Upper lobe of right lung (tissue), 1 donor: ENCODE measurements at places on chromosomes 16 and 17. TPM values are rescaled to one million over a fixed set of nuclear protein-coding genes. Genes with fewer than 3 reads are reported as not detected.

DNA sequence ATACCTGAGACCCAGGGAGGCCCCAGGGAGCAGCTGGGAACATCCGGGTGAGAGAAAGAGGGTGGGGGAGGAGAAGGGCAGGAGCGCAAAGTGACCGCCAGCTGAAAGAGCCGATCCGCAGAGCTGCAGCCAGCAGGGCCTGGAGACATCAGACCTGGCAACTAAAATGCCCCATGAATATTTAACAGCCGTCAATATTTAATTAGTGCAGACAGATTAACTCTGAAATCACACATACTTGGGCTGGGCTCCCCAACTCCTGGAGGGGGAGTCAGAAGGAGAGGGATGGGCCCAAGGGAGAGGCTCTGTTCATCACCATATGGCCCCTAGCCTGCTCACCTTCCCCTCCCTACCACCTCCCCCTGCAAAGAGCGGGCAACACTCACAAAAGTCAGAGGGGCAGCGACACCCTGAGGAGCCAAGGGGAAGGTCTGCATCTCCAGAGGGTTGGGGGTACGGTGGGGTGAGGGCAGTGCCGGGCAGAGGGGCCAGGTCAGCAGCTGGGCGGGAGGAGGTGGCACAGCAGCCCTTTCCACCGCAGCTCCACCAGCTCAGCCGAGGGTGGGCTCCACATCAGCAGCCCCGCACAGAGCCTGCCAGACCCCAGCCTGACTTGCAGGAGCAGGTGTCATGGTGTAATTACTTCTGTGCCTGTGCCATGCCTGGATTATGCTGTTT is 61.9 kb upstream of the CCL1 start:
- no peak overlapping the region for H3K4me3 ChIP-seq
- peaks cover 17% of the 10 kb centered on the region for H3K27me3 ChIP-seq
- no peak overlapping the region for H3K27ac ChIP-seq
- H3K4me1 ChIP-seq = no peaks in the 10 kb centered on the region
- no peaks in the 10 kb centered on the region for H3K36me3 ChIP-seq
- no peak for DNase-seq

- H3K4me3 ChIP-seq = no peak overlapping the region
- H3K36me3 ChIP-seq = peaks cover 50% of the 10 kb centered on the region
- peak overlapping the region; percentile 6 for H3K27ac ChIP-seq
- H3K4me1 ChIP-seq = peaks cover 6% of the 10 kb centered on the region
These were observed 9.1 kb downstream of the CEP20 start for GRCh38 chr16:15879255-15879811.

- H3K27me3 ChIP-seq = peaks cover 7% of the 10 kb centered on the region
- peak; percentile 78 for DNase-seq
- peak overlapping the region; percentile 55 for H3K4me3 ChIP-seq
- no peaks in the 10 kb centered on the region for H3K36me3 ChIP-seq
- peaks cover 30% of the 10 kb centered on the region for H3K4me1 ChIP-seq
- peak overlapping the region; percentile 17 for H3K27ac ChIP-seq
These were observed 445 bp upstream of the DBNDD1 start for GRCh38 chr16:90019543-90020259.

PYCARD gene
- 49.5 TPM for total RNA-seq

ACBD4 gene
- total RNA-seq = 16.3 TPM

- H3K4me1 ChIP-seq = no peaks in the 10 kb centered on the region
- H3K4me3 ChIP-seq = no peak overlapping the region
- H3K36me3 ChIP-seq = no peaks in the 10 kb centered on the region
- no peak overlapping the region for H3K27ac ChIP-seq
- no peak for DNase-seq
- H3K27me3 ChIP-seq = no peaks in the 10 kb centered on the region
These were observed 115.4 kb downstream of the SALL1 start for GRCh38 chr16:51035711-51036110.

SDK2 gene
- total RNA-seq = 2.3 TPM

GRCh38 chr16:56935201-56935600 is 3.3 kb downstream of the HERPUD1 start:
- H3K27ac ChIP-seq = peak overlapping the region; percentile 99
- DNase-seq = no peak
- no peaks in the 10 kb centered on the region for H3K27me3 ChIP-seq
- peak overlapping the region; percentile 84 for H3K4me3 ChIP-seq
- peaks cover 71% of the 10 kb centered on the region for H3K4me1 ChIP-seq

- no peaks in the 10 kb centered on the region for H3K27me3 ChIP-seq
- H3K27ac ChIP-seq = no peak overlapping the region
- peaks cover 5% of the 10 kb centered on the region for H3K4me1 ChIP-seq
- peak overlapping the region; percentile 26 for H3K4me3 ChIP-seq
- peak; percentile 85 for DNase-seq
These were observed 419.4 kb downstream of the SOX9 start for GRCh38 chr17:72539981-72540897.

DNA sequence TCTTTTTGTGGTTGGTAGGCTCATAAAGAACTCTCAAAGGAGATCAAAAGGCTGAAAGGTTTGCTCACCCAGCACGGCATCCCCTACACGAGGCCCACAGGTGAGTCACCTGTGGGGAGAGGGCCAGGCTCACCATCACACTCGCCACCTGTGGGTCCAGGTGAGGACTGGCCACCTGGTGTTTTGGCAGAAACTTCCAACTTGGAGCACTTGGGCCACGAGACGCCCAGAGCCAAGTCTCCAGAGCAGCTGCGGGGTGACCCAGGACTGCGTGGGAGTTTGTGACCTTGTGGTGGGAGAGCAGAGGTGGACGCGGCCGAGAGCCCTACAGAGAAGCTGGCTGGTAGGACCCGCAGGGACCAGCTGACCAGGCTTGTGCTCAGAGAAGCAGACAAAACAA is 11.1 kb downstream of the GNPTG start:
- H3K27me3 ChIP-seq = no peaks in the 10 kb centered on the region
- DNase-seq = no peak
- H3K4me3 ChIP-seq = no peak overlapping the region
- H3K27ac ChIP-seq = no peak overlapping the region
- H3K36me3 ChIP-seq = peaks cover 69% of the 10 kb centered on the region

SKAP1 gene
- 5.1 TPM for total RNA-seq

- H3K36me3 ChIP-seq = no peaks in the 10 kb centered on the region
- no peak for DNase-seq
- no peak overlapping the region for H3K27ac ChIP-seq
- H3K4me1 ChIP-seq = no peaks in the 10 kb centered on the region
These were observed 7.3 kb upstream of the DHRS7C start for GRCh38 chr17:9798724-9799123.
